NCI-H526 treated with DMSO at 0.1 percent for 48 hours (cell line): ENCODE measurements at places on chromosomes 4 and X.
A peak's percentile ranks its signal among the peaks of the same experiment; 100 is the strongest.

DNA sequence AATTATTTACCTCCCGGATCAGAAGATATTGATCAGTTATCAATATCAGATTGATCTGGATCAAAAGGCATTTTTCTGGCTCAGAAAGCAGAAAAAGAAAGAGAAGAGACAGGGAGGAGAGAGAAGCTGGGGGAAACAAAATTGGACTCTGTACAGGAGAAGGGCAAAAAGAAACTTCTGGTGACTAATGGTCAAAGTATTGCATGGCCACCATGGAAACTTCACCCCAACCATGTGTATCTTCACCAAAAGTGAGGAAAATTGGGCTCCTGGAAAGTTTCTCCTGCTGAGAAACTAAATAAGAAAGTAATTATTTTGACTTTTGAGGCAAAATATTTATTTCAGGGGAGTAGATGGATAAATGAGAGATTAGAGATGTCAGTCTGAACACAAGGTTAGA is 33.9 kb downstream of the RNF150 start:
- DNase-seq: no peak

GRCh38 chr4:7067452-7068278 is at the start of gene GRPEL1:
TSS of gene GRPEL1 (minus strand) at chr4:7068064. CDS start at chr4:7068032, 32 bp downstream.
- peak; percentile 98 for DNase-seq

DNA sequence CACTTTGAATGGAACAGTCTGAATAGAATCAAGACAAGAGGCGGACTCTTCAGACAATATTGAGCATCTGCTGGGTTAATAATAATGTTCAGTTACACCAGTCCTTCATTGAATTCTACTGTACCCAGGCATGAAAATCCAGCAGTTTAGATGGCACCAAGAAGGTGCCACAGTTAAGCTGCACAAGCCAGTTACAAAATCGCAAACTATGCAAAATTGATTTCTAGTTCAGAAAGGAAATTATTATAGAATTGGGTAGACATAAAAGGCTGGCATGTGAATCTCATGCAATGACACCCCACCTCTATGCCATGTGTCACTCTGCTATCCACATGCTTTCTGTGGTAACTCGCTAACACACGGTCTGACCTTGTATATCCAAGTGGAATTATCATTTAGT is 105.8 kb upstream of the VCX3A start:
- no peak for DNase-seq

GRCh38 chr4:48546336-48546735 is 56.3 kb downstream of the ZAR1 start:
- no peak for DNase-seq

- no peak for DNase-seq
These were observed 33.0 kb upstream of the KIAA0232 start for GRCh38 chr4:6749340-6750171.

GRCh38 chrX:41616935-41617334 is 71.8 kb upstream of the GPR34 start:
- no peak for DNase-seq

- no peak for DNase-seq
These were observed 23.0 kb upstream of the SLC25A4 start for GRCh38 chr4:185119927-185120630.

- no peak for DNase-seq
These were observed 153.0 kb downstream of the SMIM20 start for GRCh38 chr4:26067035-26067434.

DNA sequence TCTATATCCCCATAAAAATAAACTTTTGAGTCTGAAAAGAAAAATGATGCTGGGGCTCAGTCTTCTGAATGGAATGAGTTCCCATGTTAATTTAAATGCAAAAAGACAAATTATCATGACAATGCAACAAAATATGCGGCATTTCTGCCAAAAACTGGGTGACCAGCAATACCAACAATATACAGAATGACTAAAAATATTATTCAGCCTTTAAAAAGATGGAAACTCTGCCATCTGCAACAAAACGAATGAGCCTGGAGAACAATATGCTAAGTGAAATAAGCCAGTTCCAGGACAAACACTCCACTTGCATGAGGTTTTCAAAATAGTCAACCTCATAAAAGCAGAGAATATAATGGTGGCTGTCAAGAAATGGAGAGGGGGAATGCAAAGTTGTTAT is 558.5 kb downstream of the IL15 start:
- no peak for DNase-seq

GRCh38 chr4:115763051-115763450 is 649.6 kb upstream of the NDST4 start:
- DNase-seq: no peak

DNA sequence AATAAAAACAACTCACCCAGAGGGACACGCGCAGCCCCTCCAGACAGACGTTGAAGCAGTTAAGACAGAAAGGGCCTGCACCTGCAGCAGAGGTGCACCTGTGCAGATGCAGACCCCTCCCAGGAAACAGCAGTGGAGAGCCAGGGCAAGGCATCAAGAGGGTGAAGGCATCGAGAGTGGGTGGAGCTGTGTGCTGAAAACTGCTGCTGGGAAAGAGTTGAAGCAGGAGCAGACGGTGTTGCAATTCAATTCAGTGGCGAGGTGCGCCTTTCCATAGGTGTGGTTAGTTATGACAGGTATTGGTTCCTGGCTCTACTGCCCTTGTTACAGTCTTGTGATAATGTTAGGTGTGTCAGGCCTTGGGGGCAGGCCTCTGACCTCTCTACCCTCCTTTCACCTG is 16.7 kb downstream of the LETM1 start:
- DNase-seq: no peak

DNA sequence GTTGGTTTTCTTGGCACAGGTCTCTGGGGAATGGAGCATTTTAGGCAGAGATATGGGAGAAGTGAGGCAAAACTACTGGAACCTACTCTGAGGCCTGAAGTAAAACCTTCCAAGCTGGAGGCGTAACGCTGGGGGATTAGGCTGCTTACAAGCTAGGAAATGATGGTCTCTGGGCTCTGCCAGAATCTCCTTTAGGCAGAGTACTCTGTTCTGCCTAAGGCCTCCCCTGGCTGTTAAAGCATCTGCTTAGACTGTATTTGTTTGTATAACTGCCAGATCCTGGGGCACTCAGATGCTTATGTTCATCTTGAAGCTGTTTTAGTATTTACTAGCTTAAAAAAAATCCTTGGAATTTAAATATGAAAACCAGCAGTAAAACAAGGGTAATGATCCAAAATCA is 822.2 kb downstream of the RPA4 start:
- no peak for DNase-seq

GRCh38 chr4:663046-663437 is 11.0 kb downstream of the ATP5ME start:
- no peak for DNase-seq

DNA sequence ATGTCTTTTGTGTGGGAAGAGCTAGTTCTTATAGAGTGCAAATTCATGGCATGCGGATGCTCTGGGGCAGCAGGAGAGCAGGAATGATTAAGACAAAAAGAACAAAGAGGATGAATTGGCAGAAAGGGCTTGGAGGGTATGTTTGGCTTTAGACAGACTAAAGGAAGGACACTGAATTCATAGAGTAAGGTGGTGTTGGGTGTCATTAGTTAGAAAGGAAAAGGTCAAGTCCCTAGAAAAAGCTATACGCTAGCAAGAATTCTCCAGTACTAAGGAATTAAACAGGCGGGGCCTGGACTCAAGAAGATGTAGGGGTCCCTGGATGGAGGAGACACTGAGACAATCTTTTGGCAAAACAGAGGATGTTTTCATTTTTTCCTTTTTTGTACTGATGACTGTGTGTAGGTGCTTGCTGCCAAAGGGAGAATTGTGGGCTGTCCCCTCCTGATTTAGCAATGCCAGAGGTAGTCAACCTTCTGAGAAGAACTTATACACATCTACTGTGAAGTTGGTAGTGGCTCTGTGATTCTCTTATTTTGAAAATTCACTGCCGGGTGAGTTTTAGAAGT is 391.0 kb downstream of the SPRY1 start:
- DNase-seq: no peak

GRCh38 chr4:157004279-157005161 is 32.9 kb upstream of the PDGFC start:
- DNase-seq: no peak

DNA sequence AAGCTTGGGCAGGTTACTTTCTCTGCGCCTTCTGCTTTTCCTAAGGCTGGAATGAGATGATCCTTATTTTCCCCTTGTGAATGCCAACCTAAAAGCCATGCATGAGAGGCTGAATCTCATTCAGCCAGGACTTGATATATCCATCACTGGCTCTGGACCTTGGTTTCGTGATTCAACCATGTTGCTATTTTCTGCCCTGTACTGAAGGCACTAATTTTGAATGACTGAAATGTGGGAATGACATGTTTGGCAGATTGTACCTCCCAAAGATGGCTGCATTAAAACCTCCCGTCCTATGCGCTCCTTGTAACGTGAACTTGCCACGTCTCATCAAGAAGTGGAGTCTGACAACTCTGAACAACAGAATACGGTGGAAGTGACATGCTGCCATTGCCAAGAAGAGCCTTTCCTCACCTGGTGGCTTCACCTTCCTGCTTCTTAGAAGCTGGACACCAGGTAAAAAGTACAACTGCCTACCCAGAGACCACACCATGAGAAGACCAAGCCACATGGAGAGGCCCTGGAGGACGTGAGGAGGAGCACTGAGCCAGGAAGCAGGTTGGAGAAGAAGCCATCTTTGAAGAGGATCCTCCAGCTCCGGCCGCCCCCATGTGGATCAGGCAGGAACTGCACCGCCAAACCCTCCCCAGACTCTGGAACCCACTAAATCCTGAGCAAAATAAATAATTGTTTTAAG is 174.5 kb downstream of the NSUN7 start:
- DNase-seq: peak; percentile 18

- no peak for DNase-seq
These were observed 246.9 kb downstream of the FBXO8 start for GRCh38 chr4:174036576-174036975.

DNA sequence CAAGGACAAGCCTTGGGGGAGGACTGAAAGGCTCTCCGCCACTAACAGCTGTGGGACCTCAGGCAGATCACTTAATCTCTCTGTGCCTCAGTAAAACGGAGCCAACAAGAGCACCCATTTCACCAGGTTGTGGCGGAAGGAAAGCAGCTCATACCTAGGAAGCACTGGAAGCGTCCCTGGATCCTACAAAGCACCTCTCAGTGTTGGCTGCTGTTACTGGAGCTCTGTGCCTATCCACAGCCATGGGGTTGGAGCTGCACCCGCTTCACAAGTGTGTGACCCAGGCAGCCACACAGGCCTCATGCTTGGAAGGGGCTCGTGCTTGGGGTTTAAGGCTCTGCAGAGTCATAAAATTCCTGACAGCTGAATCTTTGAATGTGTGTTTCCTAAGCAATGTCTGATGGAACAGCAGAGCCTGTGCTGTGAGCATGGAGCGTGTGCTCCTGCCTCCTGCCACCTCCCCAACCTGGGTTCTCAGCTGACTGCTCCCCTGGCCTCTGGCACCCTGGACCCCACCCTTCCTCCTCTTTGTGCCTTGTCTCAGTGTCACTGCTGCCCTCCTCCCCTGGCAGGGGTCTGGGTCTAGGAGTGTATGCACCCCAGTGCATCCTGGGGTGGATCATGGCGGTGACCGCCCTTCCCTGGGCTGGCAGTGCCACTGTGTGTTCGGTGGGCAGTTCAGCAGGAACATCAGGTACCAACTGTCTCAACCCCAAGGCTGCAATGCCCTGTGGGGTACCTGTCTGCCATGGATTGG is 14.4 kb upstream of the MAN2B2 start:
- no peak for DNase-seq

DNA sequence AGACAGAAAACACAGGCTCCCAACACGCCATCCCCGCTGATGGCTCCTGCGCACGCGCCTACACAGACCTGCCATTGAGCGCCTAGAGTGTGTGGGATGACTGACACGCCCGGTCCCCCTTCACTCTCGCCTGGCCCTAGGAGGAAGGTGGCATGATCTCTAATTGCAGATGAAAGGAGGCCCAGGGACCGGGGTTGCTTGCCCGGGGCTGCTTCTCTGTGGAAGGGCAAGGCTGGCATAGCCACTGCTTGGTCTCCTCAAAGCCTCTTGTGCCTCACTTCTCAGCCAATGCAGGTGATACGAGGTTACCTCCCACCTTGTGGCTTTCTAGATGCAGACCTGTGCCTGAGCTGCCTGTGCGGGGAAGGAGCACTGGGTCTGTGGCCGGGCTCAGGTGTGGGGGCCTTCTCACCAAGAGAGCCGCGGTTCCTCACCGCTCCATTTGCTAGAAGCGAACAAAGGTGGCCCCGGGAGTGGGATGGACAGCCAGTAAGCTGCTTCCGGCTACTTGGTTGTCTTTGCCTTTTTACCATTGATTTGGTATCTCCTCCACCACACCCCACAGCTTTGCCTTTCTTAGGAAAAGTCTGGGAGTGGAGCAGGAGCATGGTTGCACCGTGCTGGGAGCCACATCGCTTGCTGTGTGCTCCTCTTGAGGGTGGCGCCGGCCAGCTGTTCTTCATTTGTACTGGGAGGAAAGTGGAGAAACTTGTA is 47.0 kb downstream of the TBC1D14 start:
- DNase-seq: no peak

GRCh38 chrX:108412783-108413182 is 25.4 kb downstream of the COL4A6 start:
- no peak for DNase-seq

- DNase-seq: no peak
These were observed 11.6 kb upstream of the TNIP2 start for GRCh38 chr4:2767705-2768074.

DNA sequence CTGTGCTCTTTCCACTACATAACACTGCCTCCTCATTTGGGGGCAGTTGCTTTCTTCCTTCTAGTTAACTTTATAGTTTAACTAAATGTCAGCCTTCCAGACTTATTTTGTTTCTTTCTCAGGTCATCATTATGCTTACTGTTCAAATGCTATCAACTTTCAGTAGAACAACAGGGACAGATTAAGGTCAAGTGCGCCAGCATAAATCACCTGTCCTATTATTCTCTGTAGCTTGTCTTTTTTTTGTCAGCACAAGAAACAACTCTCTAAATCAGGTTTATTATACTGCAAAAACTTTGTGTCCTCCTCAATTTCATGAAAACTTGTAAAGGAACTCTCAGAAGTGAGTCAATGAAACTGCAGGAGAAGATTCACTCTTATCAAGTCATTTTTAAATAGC is 19.6 kb downstream of the SPANXA2 start:
- DNase-seq: no peak

- no peak for DNase-seq
These were observed 46.5 kb upstream of the NKAP start for GRCh38 chrX:119989905-119990555.

GRCh38 chr4:102153391-102153790 is 191.9 kb downstream of the SLC39A8 start:
- no peak for DNase-seq

DNA sequence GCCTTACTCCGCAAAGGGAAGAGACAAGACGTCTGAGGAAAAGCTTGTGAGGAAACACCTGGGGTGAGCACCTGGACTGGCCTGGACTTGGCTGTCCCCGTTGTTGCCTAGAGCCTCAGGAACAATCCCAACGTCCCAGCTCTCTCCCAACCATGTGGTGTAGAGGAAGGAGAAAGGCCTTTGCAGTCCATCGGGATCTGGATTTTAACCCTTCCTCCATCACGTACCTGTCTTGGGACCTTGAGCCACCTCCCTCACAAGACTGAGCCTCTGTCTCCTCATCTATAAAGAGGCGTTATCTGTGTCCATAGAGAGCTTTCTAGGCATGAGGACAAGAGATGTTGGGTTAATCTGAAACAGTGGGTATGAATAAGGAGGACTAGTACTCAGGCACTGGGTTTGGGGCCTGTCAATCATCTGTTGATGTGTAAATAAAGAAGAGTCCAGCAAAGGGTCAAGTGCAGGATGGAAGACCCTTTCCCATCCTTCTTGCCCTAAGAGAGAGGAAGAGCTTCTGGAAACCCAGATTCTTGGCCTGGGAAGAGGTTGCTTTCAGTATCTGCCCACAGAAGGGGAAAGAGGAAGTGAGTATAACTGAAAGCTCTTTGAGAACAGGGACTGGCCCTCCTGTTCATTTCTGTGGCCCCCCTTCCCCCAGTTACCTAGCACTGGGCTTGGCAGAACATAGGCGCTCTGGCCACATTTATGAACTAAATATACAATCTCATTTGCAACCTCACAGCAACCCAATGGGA is 137.1 kb downstream of the PJA1 start:
- DNase-seq: no peak
